ENCODE measurements at places on chromosomes 4 and X.

- DNase-seq, result no peak
Measured at GRCh38 chr4:48336146-48336870, 5.0 kb upstream of the SLAIN2 start.

GRCh38 chr4:46399440-46399839 is 9.5 kb upstream of the GABRA2 start:
- DNase-seq, result no peak

GRCh38 chrX:104310090-104310489 is 55.4 kb upstream of the ESX1 start:
- DNase-seq, result no peak

DNA sequence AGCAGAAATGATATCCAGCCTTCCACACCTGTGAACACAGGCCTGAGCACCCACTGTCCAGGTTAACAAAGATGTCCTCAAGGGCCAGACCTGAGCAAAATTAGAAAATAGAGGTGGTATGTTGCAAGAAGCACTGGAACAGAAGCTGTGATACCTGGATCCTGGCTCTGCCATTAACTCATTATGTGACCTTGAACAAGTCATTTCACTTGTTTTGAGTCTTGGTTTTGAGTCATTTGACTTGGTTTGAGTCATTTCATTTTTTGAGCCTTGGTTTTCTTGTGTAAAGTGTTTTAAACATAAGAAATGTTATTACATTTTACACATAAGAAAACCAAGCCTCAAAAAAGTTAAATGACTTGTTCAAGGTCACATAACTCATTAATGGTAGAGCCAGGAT is 2.9 kb upstream of the NWD2 start:
- no peak for DNase-seq

DNA sequence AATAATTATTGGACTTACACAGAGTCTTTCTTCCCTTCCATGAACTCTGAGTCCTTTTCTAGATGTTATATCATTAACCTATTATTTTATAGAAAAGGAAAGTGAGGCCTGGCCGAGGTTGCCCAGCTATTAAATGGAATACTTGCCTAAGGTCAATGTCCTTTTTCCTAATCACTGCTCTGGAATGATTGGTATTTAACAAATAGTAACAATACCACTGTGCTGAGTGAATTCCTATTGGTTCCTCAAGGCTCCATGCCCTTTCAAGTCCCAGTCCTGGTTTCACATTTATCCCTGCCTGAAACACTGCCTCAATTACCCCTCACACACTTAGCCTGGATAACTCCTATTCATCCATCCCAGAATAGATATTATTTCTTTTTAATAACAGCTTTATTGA is 6.2 kb downstream of the TCEAL9 start:
- no peak for DNase-seq

DNA sequence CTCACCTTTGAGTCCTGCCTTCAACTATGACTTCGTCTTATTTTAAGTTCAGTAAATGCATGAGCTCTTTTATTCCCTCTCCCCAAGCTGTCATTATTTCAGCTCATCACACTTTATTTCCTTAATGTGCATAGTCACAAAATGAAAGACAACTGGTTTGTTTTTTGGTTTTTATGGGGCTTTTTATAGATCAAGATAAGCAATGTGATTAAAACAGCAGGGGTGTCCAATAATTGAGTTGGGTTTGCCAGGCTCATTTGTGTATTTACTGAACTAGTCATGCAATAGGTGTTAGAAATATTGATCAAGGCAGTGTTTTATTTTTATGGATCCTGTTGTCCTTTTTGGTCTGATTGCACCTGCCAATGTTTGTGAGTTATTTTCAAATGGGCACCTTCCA is 102.2 kb downstream of the FRMPD4 start:
- no peak for DNase-seq

DNA sequence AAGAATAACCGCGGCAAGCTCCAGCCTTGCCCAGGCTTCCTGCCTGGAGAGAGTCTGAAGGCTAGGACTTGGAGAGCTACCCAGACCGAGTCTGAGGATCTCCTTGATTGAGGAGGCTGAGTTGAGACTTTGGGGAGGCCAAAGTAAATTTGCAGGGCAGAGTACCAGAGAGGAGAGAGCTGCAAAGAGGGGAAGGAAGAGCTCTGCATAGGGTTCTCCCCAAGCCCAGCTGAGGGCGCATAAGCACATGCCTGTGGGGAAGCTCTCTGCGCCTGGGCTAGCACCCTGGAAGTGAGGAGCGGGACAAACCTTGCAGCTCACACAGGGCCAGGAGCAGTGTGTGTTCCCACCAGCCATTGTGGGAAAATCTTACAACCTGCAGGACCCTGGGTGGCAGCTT is 56.1 kb downstream of the FAM193A start:
- no peak for DNase-seq

DNA sequence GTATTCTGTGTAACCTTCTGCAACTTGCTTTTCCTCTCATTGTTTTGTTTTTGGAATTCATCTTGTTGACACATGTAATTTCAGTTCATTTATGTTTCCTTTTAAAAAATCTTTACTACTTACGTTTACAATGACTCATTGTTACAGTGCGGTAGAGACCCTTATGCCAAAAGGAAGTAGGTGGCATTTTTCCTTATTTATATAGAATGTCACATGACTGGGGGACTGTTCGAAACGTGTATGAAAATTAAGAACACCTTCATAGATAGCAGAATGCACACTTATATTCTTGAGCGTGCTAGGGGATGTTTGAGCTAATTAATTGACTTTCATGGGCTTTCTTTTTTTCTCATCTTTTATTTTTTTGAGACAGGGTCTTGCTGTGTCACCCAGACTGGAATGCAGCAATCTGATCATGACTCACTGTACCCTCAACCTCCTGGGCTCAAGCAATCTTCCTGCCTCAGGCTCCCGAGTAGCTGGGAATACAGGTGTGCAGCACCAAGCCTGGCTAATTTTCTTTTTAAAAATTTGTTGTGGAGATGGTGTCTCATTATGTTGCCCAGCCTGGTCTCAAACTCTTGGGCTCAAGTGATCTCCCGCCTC is 7.3 kb downstream of the REPS2 start:
- no peak for DNase-seq

Measured in activated gamma-delta T cell treated with Interleukin-2 at 50 U/mL for 16 hours (primary cell).